ENCODE measurements at places on chromosomes 12 and 14. TPM values are rescaled to one million over a fixed set of nuclear protein-coding genes. Genes with fewer than 3 reads are reported as not detected.

C12orf60 gene
- total RNA-seq, result 0.59 TPM

INSM2 gene
- total RNA-seq, result not detected

NEDD1 gene
- total RNA-seq, result 30.4 TPM

KCNMB4 gene
- 1.6 TPM for total RNA-seq
